Bronchial epithelial cell (primary cell): ENCODE measurements at places on chromosomes 13 and 19.

GRCh38 chr13:42623916-42624315 is 50.0 kb downstream of the TNFSF11 start:
- DNase-seq: no peak

- DNase-seq: no peak
Measured at GRCh38 chr13:112775791-112776279, 86.0 kb downstream of the ATP11A start.

DNA sequence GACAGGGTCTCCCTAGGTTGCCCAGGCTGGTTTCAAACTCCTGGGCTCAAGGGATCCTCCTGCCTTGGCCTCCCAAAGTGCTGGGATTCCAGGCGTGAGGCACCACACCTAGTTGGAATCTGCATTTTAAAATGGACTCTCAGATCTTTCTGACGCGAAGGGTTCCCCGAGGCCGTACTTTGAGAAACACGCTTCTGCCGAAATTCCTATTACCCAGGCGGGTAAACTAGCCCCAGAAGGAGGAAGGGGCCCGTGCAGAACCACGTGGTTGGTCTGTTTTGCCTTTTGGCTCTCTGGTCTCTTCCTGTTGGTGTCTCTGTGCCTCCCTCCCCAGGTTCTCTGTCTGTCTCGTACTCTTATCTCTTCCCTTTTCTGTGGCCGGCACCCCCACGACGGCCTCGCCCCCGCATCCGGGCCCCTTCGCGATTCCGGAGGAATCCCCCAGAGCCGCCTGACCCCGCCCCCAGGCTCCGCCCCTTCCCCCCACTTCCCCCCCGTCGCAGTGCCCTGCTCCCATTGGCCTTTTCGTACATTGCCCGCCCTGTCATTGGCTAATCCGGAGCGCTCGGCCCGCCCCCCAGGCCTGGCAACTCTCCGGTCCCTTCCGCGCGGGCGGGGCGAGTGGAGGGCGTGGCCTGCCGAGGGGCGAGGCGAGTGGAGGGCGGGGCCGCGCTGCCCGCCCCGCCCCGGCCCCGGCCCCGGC is at the start of gene TNFAIP8L1:
Gene TNFAIP8L1, plus strand, starts transcription at position 689 of the 703 bp plus-strand sequence. CDS start 12,354 bp downstream, outside the sequence.
- DNase-seq: peak; percentile 70

DNA sequence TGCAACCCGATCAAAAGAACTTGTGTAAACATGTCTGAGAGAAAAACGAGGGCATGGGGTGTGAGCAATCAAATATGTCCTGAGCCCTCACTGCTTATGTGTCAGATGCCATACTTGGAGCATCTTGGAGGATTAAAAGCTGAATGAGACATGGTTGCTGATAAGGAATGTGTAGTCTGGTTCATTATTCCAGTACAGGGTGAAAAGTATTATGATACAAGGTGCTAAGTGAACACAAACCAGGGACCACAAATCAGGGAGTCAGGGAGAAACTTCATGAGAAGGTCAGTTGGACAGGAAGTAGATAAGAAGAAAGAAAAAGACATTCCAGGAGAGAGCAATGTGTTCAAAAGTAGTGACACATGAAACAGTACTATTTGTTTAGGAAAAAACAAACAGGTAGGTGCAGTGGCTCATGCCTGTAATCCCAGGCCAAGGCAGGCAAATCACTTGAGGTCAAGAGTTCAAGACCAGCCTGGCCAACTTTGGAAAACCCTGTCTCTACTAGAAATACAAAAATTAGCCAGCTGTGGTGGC is 2.0 kb upstream of the RCBTB1 start:
- DNase-seq: peak; percentile 91

DNA sequence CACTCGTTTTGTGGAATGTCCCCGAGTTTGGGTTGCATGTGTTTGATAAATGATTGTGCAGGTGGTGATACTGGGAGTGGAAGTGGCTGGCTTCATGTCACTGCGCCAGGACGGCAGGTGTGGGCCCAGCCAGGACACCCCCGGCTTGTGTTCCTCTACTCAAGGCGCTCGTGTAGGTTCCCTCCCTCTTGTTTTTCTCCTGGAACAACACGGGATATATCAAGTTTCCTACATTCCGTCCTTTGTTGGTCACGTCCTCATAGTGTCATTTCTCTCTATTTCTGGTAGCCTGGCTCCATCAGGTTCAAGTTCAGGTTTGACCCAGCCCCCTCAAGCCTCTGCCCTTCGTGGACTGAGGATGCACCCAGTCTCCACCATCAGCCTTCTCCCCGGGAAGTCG is 16.3 kb downstream of the IL17D start:
- DNase-seq: no peak

GRCh38 chr19:4069331-4069959 is 2.7 kb upstream of the ZBTB7A start:
- no peak for DNase-seq

DNA sequence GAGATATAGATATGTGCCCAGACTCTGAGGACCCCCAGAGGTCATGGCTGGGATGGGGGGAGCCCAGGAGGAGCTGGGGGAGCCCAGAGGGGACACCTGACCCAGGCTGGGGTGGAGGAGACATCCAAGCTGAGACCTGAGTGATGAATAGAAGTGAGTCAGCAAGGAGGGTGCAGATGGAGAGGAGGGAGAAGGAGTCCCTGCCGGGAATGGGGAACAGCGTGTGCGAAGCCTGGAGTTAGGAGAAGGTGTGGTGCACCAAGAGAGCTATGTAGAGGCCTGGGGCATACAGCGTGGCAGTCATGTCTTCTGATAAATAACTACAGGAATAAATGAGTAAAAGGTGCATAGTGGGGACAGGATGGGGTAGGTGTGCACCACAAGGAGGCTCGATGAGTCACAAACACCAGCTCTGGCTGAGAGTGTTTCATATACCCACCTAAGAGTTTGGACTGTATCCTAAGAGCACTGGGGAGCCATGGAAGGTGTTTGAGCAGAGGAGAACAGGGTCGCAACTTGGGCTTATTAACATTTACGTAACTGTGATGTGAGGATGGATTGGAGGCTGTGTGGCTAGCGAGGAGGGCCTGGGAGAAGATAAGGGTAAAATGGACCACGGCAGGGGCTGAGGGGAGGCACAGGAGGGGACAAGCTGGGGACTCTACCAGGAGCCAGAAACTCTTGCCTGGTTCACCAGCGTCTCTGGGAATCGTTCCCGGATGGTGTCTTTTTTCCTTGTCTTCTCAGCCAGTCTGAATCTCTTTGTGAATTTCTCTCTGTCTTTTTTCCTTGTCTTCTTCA is 1.4 kb downstream of the CEACAM18 start:
- DNase-seq: no peak

DNA sequence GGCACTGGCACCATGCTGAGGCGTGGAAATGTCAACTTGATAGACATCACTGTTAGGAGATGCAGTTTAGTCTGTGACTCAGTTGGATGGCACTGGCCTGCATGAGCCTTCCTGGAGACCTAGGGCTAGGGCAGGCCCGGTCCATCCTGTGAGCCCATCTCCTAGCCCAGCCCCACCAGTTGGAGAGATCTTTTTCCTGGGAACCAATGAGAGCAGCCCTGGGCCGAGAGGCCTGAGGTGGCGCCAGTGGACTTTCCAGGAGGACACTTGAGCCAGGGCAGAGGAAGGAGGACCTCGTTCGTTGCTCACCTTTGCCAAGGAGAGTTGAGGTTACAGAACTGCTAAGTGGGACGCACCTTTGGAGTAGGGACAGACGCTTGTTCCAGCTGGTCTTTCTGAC is 100.5 kb upstream of the TEX29 start:
- DNase-seq: no peak
